Kidney tubule cell (primary cell): ENCODE measurements at places on chromosomes 1 and 21.

DNA sequence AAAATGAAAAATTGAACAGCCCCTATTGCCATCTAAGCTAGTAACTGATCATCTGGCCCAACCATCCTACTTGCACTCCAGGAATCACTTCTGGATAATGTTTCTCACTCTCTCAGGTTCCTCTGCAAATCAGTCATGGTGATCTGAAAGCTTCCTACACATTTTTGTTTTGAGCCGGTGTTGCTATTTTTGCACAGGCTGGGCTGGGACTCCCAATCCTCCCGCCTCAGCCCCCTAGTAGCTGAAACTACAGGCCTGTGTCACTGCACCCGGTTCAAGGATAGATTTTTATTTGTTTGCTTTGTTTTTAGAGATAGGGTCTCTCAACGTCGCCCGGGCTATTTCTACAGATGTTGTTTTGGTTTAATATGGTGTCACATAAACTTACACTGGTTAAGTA lies 40.5 kb upstream of the HMCN1 start:
- DNase-seq = no peak

GRCh38 chr1:95431235-95431634 lies 197.2 kb downstream of the RWDD3 start:
- no peak for DNase-seq

GRCh38 chr21:36422279-36423098 lies 37.3 kb downstream of the CHAF1B start:
- peak; percentile 74 for DNase-seq

DNA sequence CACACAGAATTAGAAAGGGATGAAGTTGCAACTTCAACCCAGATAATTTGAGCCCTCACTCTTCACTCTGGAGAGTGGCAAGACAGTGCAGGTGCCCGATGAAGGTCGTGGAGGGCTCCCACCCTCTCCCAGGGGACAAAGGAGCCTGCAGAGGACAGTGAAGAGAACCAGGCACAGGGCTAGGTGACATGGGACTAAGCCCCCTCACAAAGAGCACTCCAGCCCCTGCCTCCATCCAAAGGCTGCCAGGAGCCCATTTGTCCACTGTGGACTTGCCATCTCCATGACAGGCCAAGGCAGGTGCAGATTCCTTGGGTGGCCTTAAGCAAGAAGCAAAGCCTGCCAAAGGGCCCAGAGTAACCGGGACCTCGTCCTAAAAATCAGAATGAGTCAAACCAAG lies 15.1 kb downstream of the ERRFI1 start:
- no peak for DNase-seq

DNA sequence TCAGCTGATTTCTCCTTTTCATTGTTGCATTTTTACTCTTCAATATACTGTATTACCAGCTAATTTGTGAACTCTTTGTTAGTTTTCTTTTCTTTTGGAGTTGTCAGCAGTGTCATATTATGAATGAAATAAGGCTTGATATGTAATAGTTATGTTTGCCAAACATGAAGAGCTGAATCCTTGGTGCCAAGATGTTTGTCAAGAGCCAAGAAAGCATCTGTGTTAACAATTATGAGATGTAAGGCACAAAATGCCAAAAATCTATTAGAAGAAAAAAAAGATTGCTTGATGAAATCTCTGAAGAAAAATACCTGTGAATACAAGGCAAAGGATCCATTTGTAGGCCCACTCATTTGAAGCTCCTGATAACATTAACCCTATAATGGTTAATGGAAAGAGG lies 48.4 kb upstream of the RNPC3 start:
- no peak for DNase-seq

DNA sequence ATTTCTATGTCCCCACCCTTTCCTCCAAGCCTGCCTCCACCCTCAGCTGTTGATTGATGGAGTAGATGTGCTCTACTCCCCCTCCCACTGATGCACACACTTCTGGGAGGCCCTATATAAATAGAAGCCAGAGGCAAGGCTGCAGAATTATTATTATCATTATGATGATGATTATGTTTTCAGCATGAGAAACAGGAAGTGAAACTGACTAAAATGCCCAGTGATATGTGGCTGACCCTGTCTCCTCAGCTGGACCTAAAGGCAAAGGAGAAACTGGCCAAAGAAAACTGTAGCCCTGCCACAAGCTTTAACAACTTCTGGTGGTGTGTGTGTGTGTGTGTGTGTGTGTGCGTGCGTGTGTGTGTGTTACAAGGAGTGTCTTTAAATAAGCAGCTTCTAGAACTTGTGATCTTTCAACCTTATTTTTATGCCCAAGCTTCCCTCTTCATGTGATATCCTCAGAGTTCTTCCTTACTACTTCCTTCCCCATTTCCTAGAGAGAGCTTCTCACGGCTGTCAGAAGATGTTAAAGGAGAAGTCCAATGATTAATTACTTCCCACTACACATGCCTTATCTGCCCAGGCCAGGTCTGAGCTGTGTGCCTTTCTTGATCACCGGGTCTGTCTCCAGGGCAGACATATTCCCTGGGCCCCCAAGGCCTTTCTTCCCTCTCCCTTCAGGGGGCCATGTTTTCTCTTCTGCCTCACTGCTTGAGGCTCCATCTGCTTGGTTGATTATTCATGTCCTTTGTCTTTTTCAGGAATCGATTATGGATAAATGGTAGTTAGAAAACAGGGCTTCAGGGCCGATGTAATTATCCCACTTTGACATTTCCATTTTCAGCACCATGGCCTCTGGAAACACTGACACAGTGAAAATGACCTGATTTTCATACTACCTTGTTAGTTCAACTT lies 11.6 kb upstream of the MAPKAPK2 start:
- DNase-seq = no peak

DNA sequence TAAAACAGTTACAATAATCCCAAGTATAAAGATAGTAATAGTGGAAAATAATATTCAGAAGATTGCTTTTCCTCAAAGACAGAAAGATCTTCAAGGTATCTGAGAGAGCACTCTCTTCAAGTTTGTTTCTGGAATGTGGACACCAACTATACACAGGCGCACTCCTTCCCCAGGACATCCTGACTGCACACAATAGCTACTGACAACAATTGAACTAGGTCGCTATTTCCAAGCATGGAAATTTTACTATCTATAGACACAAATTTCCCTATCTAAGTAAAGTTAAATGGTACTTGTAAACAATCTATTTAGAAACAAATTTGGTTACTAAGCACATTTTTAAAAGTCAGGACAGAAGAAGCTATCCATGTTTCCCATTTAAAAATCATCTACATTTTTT lies 19.1 kb downstream of the ARHGAP29 start:
- DNase-seq = no peak

GRCh38 chr1:166197597-166197996 lies 30.8 kb upstream of the FAM78B start:
- peak; percentile 78 for DNase-seq

DNA sequence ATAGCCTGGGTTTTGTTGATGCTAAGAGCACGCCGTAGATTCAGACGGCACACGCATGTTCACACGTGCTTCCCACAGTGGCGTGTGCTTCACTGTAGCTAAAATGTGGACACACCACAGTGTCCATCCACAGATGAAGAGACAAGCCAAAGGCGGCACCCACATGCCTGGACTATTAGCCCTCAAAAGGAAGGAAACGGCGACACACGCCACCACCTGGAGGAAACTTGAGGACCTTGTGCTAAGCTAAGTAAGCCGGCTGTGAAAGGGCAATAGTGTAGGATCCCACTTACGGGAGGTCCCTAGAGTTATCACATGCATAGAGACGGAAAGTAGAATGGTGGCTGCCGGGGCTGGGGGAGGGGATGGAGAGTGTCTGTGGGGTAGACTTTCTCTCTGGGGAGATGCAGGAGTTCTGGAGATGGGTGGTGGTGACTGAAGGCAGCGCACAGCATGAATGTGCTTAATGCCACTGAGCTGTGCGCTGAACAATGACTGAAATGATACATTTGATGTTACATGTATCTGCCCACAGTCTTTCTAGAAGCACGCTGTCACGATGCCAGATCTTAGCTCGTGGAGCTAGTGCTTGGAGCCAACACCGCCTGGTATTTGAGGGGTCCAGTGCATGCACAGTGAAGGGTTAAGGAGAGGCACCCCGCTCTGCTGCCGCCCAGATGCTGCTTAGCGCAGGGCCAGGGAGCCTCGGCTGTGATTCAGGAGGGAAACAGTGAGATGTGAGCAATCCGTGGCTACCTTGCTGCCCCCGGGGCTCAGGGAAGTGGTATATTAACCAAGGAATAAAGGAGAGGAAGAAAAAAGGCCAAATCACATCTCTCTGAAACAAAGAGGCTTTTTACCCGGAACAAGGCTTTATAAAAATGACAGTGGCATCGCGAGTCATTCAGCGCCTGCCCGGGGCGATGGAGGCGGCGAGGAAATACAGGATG lies 103.7 kb downstream of the PRDM16 start:
- DNase-seq = peak; percentile 60

DNA sequence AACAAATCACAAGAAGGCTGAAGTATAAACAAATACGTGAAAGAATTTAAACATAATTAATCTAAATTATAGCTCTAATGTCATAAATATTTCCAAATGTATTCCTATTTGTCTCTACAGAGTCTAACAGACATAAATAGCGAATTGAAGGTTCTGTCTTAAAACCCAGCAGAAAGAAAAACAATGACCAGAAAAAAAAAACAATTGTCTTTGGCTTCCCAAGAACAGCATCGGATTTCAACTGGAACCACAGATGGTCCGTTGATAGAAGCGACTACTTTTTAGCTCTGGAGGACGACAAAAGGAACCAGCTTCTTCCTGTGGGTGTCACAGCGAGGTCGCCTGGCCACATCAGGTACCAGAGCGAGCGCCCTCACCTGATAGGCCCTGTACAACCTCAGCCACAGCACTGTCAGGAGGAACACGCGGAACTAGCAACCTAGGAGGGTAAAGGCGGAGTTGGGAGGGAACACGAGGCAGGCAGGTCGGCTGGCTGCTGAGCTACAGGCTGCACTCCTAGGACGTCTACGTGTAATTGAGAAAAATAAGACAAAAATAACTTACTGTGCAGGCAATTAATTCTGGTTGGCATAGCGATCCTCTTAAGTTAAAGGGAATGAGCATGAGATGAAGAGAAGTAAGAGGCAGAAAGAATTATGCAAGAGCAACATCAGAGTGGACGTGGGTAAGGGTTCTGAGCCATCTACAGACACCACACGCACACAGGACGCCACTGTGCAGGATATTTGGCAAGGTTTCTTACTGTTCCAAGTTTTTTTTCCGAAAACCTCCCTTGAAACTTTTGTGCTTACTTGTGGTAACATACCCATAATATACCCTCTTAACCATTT lies 16.7 kb upstream of the PRDM15 start:
- no peak for DNase-seq

DNA sequence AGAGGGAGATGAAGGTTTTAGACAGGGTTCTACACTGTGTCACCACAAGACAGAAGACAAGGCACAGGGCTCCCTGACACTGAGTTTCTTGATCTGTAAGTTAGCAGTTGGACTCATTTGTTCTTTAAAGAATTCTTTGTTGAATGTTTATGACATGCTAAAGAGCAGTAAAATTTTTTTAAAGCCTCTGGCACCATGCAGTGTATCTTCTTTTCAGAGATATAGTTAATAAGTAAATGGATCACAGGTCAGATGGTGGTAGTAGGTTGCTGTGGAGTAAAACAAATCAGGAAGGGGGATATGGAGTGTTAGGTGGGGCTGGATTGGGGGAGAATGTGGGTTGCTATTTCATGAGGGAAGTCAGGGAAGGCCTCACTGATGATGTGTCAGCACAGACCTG lies 2.0 kb downstream of the CLCA4 start:
- DNase-seq = no peak

GRCh38 chr1:187264995-187265602 lies 436.4 kb downstream of the PLA2G4A start:
- DNase-seq = peak; percentile 53

DNA sequence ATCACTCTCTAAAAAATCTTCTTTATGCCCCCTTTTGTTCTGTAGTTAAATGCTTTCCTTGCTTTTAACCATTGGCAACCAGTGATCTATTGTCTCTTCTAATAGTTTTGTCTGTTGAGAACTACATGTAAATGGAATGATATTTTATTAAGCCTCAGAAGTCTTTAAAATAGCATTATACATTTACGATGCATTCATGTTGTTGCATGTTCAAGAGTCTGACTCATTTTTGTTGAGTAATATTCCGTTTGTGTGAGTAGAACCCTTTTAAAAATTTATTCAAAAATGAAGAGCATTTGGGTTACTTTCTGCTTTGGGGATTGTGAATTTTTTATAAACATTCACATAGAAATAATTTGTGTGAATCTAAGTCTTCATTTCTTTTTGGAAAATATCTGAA lies 1352.9 kb downstream of the NCAM2 start:
- DNase-seq = no peak

DNA sequence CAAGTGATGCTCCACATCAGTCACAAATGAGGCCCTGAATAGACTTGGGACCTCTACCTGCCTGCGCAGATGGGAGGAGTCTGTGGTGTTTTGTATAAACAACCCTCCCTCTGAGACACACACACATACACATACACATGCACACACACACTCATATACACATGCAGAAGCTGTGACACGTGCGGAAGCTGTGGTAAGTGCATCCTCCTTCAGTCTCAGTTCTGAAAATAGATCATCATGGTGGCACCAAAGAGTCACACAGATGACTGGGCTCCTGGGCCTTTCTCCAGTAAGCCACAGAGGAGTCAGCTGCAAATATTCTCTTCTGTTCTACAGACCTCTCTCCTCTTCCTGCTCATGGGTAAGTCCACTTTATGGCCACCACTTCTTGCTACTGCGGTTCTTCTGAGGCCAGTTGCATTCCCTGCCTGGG lies at the start of gene LY9:
Gene LY9, plus strand, starts transcription at position 224 of the 433 bp plus-strand sequence. Its CDS starts 14 bp downstream, at position 238.
- no peak for DNase-seq

GRCh38 chr1:6497215-6497866 lies 5.9 kb upstream of the PLEKHG5 start:
- peak; percentile 65 for DNase-seq

GRCh38 chr1:201444792-201445191 lies 23.3 kb upstream of the TNNI1 start:
- no peak for DNase-seq

- DNase-seq = no peak
These were observed 12.3 kb downstream of the MAPKAPK2 start for GRCh38 chr1:206696812-206697585.
